ENCODE measurements at places on chromosomes 3 and 15.

DNA sequence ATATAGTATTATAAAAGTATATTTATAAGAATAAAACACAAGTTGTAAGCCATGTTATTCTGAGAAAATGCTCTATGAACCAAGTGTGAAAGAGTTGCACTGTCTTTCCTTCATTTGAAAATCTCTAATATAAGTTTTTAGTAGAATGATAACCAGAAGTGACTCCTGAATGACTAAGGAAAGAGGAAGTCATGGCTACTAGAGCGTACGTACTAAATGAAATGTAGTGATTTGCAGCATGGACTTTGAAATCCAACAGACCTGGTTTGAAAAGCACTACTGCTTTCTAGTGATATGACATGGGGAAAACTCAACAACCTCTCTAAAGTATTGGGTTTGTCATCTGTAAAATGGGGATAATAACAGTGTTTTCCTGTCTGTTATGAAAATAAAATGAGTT is 10.3 kb upstream of the DNAJC13 start:
- no peaks in the 10 kb centered on the region for H3K36me3 ChIP-seq
- DNase-seq = no peak
- no peaks in the 10 kb centered on the region for H3K27me3 ChIP-seq
- peaks cover 15% of the 10 kb centered on the region for H3K4me1 ChIP-seq
- no peak overlapping the region for H3K27ac ChIP-seq

DNA sequence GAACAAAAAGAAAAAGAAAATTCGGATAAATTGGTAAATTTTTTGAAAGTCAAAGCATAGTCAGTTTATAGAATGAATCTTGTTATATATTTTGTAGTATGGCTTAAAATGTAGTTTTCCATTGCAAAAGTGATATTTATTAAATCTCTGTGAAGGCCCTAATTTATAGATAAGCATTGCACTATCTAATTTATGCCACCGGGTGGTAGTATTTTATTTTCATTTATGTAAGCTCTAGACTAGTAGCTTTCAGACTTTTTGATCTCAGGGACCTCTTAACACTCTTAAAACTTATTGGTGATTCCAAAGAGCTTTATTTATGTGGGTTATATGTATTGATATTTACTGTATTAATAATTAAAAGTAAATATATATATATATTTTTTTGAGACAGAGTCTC is 133.9 kb upstream of the LRRFIP2 start:
- DNase-seq = no peak
- peaks cover 3% of the 10 kb centered on the region for H3K36me3 ChIP-seq
- H3K27me3 ChIP-seq = no peaks in the 10 kb centered on the region
- H3K4me1 ChIP-seq = peaks cover 15% of the 10 kb centered on the region
- no peak overlapping the region for H3K4me3 ChIP-seq
- H3K27ac ChIP-seq = no peak overlapping the region

DNA sequence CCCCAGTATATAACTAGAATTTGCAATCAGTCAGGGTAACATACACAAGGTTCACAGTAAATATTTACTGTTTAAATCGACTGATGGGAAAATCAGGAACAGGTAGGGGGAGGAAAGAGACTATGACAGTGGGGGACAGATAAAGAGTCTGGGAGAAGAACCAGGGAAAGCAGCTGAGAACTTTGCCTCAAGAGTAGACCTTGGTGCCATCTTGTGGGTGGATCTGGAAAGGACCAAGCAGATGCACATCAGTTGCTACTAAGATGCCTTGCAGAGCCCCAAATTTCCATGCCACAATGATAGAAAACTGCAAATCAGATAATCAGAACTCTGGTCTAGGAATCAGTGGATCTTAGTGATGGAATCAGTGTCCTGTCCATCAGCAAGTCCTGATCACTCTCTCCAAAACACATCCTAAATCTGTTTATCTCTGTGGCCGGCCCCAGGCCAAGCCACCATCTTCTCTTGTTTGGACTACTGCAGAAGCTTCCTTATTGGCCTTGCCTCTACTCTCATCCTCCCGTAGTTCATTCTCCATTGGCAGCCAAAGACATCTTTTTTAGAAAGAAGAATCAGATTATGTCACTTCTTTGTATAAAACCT is 62.7 kb downstream of the PDE8A start:
- DNase-seq = no peak
- peaks cover 22% of the 10 kb centered on the region for H3K4me1 ChIP-seq
- no peaks in the 10 kb centered on the region for H3K36me3 ChIP-seq
- H3K27ac ChIP-seq = no peak overlapping the region
- no peak overlapping the region for H3K4me3 ChIP-seq

- peak overlapping the region; percentile 99 for H3K27ac ChIP-seq
- DNase-seq = no peak
- no peaks in the 10 kb centered on the region for H3K36me3 ChIP-seq
- H3K4me1 ChIP-seq = peaks cover 25% of the 10 kb centered on the region
- peak overlapping the region; percentile 90 for H3K4me3 ChIP-seq
Observed at GRCh38 chr3:141877911-141878310, 1.5 kb downstream of the ATP1B3 start.

DNA sequence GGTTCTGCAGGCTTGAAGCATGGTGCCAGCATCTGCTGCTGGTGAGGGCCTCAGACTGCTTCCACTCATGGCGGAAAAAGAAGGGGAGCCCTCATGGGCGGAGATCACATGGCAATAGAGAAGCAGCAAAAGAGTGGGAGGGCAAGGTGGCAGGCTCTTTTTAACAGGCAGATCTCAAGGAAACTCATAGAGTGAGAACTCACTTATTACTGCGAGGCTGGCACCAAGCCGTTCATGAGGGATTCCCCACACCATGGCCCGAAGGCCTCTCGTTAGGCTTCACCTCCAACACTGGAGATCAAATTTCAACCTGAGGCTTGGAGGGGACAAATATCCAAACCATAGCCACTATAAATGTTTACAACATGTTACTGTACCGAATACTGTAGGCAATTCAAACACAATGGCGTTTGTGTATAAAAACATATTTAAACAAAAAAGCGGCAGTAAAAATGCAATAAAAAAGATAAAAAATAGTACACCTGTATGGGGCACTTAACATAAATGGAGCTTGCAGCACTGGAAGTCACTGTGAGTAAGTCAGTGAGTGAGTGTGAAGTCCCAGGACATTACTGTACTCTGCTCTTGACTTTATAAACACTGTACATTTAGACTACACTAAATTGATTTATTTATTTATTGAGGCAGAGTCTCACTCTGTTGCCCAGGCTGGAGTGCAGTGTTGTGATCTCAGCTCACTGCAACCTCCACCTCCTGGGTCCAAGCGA is 18.8 kb upstream of the MOBP start:
- no peaks in the 10 kb centered on the region for H3K36me3 ChIP-seq
- H3K27me3 ChIP-seq = no peaks in the 10 kb centered on the region
- peaks cover 6% of the 10 kb centered on the region for H3K4me1 ChIP-seq
- no peak overlapping the region for H3K27ac ChIP-seq
- no peak overlapping the region for H3K4me3 ChIP-seq
- no peak for DNase-seq

- H3K27me3 ChIP-seq = no peaks in the 10 kb centered on the region
- DNase-seq = no peak
- no peak overlapping the region for H3K4me3 ChIP-seq
Observed at GRCh38 chr15:60798821-60799220, 319.9 kb upstream of the ICE2 start.

- peak; percentile 66 for DNase-seq
- H3K27me3 ChIP-seq = no peaks in the 10 kb centered on the region
- peaks cover 68% of the 10 kb centered on the region for H3K4me1 ChIP-seq
- H3K27ac ChIP-seq = peak overlapping the region; percentile 55
- no peaks in the 10 kb centered on the region for H3K36me3 ChIP-seq
Observed at GRCh38 chr3:66490984-66491383, 9.8 kb downstream of the LRIG1 start.

- H3K4me3 ChIP-seq = no peak overlapping the region
- no peaks in the 10 kb centered on the region for H3K36me3 ChIP-seq
- H3K4me1 ChIP-seq = no peaks in the 10 kb centered on the region
- no peak overlapping the region for H3K27ac ChIP-seq
- peak; percentile 64 for DNase-seq
- H3K27me3 ChIP-seq = no peaks in the 10 kb centered on the region
Observed at GRCh38 chr3:83218383-83219200, 1457.1 kb upstream of the GBE1 start.

DNA sequence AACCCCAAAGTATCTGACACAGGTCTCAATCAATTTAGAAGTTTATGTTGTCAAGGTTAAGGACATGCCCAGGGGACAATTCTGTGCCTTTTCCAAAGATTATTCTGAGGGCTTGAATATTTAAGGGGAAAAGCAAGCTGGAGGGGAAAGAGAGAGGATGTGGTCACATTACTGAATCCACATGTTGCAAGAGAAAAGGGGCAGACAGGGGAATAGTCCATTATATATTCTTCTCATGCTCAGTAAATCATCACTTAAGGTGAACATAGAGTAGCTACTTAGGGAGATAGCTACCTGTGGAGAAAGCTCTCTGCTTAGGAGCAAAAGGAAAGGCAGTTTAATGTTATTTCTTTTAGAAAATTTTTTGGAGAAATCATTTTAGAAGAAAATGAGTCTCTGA is 751.6 kb downstream of the SI start:
- H3K4me1 ChIP-seq = no peaks in the 10 kb centered on the region
- no peak for DNase-seq
- no peak overlapping the region for H3K4me3 ChIP-seq
- no peaks in the 10 kb centered on the region for H3K36me3 ChIP-seq

DNA sequence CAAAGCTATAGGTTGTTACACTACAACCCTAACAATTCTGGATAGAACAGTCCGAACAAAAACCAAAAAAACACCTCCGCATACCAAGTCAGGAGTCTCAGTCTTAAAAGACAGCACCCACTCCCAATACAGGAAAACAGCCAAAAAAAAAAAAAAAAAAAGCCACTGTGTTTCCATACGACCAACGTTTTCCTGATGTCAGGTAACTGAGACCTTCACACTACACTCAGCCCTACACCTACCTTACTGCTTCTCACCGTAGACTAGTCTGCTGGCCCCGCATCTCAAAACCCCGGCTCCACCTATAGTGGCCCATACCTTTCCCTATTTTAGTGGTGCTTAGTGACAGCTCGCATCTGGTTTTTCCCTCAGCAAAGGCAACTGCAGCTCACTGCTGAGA is 339.5 kb upstream of the ADAMTS9 start:
- DNase-seq = no peak
- no peaks in the 10 kb centered on the region for H3K4me1 ChIP-seq
- H3K27ac ChIP-seq = no peak overlapping the region
- no peak overlapping the region for H3K4me3 ChIP-seq

DNA sequence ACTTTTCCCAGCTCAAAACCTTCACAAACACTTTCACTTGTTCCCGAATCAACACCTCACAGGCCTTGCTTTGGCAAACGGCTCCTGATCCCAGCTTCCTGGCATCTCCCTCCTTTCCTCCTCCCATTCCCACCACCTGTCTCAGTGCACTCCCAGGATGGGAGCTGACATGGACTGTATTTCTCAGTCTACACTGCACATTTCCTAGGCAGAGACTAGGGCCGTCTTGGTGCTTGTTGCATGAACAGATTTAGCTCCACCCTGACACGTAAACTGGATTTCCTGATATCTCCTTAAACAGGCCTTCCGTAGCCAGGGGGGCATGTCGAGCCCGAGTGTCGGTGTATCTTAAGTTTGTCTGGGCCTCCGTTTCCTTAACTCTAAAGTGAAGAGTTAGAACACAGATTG is 790 bp upstream of the WHAMM start:
- peaks cover 8% of the 10 kb centered on the region for H3K36me3 ChIP-seq
- DNase-seq = no peak
- peak overlapping the region; percentile 100 for H3K27ac ChIP-seq

DNA sequence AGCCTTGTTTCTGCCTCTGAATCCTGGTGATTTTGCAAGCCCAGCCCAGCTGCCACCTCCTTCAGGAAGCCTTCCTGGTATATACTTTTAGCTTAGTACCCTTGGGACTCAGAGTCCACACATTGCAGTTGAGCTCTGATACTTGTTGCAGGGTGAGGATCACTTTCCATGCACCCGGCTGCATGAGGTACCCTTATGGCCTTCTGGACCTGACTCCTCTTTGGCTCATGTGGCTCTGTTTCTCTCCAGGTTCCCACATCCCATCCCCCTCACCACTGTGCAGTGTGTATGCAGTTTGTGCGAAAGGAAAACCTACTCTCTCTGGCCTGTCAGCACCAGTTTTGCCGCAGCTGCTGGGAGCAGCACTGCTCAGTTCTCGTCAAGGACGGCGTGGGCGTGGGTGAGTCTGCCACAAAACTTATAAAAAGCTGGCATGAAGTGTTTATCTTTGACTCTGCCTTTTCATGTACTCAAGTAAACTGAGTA is 23.1 kb upstream of the P4HTM start:
- no peak for DNase-seq
- H3K4me1 ChIP-seq = no peaks in the 10 kb centered on the region
- no peak overlapping the region for H3K4me3 ChIP-seq
- peaks cover 79% of the 10 kb centered on the region for H3K36me3 ChIP-seq

DNA sequence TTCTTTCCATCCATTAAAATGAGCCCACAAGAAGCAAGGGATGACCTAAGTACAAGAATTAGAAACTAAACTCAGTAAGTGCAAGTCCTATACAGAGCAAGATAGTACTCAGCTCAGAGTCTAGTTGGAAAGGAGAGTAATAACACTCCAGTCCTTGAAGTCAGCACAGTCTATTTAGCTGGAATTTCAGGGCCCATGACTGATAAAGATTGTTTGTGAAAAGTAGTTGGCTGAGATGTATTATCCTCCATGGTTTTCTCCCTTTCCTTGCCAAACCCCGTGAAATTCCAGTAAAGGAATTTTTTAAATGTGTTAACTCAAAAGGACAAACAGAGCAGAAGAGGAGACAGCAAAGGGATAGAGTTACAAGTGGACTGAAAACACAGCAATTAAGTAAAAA is 127.2 kb upstream of the STT3B start:
- H3K4me3 ChIP-seq = no peak overlapping the region
- H3K36me3 ChIP-seq = no peaks in the 10 kb centered on the region
- no peaks in the 10 kb centered on the region for H3K27me3 ChIP-seq
- DNase-seq = no peak
- H3K4me1 ChIP-seq = no peaks in the 10 kb centered on the region

- no peaks in the 10 kb centered on the region for H3K27me3 ChIP-seq
- no peak overlapping the region for H3K27ac ChIP-seq
- DNase-seq = no peak
- no peak overlapping the region for H3K4me3 ChIP-seq
- no peaks in the 10 kb centered on the region for H3K4me1 ChIP-seq
Observed at GRCh38 chr3:148903022-148903442, 37.9 kb downstream of the CPA3 start.

DNA sequence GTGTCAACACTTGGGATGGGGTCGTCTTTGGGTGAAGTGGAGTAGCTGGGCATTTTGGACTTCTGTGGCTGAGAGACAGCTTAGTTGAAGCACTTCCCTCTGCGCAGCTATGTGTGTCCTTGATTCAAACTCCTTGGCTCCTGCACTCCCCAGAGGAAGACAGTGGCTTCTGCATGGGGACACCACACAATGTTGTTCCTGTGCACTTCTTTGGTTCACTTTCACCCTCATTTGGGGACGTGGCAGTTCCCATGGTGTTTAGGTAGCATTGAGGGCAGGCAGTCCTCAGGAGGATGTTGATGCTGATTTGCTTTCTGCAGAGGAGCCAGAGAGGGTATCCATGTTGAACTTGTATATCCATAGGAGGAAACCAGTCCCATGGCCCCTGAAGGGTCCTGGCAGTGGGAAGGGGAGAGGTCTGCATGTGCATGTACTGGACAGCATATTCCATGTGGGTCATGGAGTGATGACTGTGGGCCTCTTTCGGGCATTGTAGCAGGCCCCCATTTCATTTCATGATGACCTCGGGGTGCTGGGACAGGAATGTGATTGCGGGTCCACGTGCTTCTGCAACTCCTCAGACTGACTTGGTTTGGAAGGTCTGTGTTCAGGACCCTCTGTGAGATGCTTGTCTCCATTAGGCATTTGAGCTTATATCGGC is 135.4 kb downstream of the SNRPN start:
- H3K4me3 ChIP-seq = no peak overlapping the region
- peaks cover 100% of the 10 kb centered on the region for H3K36me3 ChIP-seq
- DNase-seq = no peak
- H3K27me3 ChIP-seq = no peaks in the 10 kb centered on the region
- no peaks in the 10 kb centered on the region for H3K4me1 ChIP-seq
- no peak overlapping the region for H3K27ac ChIP-seq

Data from upper lobe of left lung (tissue), 6 donors.